ENCODE measurements at places on chromosomes 3 and 15.

GRCh38 chr3:5891711-5892110 is 704.2 kb downstream of the EDEM1 start:
- DNase-seq, result no peak

GRCh38 chr3:38782148-38782547 is 33.9 kb downstream of the SCN10A start:
- no peak for DNase-seq

DNA sequence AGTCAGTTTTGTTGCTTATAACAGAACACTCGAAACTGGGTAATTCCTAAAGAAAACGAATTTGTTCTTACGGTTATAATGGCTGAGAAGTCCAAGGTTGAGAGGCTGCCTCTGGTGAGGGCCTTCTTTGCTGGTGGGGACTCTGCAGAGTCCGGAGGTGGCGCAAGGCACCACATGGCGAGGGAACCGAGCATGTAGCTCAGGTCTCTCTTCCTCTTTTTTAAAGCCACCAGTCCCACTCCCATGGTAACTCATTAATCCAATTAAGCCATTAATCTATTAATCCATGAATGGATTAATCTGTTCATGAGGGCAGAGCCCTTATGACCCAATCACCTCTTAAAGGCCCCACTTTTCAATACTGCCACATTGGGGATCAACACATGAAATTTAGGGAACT is 50.0 kb downstream of the ROPN1B start:
- no peak for DNase-seq

DNA sequence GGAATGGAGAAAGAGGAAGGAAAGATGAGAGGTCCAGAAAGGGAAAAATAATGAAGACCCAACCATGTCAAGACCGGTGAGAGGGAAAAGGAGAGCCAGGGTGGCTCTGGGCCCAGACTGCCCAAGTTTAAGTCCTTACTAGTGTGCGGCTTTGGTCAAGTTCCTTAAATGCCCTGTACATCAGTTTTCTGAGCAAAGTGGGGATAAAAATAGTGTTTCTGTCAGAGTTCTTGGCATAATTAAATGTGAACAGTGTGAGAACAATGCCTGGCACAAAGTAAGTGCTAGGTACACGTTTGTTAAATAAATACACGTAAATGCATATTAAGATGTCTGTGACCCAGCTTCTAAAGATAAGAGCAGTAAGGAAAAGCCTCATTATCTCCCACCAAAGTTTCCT is 23.8 kb downstream of the WWTR1 start:
- no peak for DNase-seq

DNA sequence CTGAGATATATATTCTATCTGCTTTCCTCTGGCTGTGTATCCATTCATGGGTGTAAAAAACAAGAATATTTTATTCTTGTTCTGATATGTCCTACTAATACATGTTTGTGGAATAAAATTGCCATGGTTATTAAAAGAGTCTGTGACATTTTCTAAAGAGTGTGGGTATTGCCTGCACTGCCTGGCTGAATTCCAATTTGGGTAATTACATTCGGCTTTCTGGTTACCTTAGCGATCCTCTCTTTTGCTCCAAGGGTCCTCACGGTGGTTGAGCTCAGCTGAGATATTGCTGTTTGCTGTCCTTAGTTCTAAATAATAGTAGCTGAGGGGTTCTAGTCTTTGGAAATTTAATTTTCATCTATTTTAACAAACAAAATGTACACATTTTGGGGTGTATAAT is 301.4 kb upstream of the DNAJC19 start:
- no peak for DNase-seq

DNA sequence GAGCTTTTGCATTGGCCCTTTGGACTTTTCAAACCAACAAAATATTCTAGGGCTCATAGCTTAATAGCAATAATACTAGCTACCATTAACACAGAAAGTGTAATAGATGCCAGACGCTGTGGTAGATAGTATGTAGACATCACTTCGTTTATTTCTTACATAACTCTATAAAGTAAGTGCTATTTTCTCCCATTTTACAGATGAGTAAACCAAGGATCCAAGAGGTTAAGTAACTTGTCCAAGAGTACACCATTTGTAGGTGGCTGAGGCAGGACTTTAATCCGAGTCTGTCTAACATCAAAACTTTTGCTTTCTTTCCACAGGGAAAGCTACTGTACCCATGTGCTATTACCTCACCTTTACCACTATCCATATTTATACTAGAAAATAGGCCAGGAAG is 12.0 kb downstream of the EID1 start:
- DNase-seq, result no peak

DNA sequence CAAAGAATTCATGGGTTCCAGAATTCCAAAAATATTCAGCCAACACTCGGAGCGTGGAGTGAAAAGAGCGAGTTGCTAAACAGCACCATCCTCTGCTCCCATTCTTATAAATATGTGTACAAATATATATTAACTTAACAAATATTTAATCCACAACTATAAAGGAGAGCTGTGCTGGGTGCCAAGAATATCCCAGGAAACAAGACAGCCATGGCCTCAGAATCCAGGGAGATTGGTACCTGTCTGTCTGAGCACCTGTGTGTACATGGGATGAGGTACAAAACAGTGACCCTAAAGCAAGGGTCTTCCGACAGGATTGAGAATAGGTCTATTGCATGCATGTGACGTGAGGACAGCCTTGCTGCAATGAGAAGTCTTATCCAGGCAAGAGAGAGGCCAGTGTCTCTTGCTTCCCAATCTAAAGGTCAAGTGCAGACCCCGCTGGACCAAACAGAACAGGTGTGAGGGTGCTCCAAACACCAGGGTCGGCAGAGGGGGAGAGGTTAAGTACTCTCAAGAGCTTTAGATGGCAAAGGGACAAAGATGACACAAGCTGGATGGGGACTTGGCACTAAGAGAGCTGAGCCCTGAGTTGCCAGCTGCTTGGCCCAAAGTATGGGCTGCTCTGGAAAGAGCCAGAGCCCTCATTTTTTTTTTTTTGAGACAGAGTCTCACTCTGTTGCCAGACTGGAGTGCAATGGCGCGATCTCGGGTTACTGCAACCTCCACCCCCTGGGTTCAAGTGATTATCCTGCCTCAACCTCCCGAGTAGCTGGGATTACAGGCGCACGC is 36.2 kb downstream of the HOMER2 start:
- no peak for DNase-seq

DNA sequence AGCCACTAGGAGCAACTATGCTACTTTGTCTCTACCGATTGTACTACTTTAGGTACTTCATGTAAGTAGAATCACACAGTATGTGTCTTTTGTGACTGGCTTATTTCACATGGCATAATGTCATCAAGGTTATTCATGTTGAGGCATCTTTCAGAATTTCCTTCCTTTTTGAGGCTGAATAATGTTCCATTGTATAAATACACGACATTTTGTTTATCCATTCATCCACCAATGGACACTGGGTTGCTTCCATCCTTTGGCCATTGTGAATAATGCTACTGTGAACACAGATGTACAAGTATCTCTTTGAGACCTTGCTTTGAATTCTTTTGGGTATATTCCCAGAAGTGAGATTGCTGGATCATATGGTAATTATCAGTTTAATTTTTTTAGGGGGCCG is 29.2 kb downstream of the MYO5A start:
- DNase-seq, result no peak

- DNase-seq, result no peak
Measured at GRCh38 chr3:149612456-149612855, 45.4 kb downstream of the WWTR1 start.

DNA sequence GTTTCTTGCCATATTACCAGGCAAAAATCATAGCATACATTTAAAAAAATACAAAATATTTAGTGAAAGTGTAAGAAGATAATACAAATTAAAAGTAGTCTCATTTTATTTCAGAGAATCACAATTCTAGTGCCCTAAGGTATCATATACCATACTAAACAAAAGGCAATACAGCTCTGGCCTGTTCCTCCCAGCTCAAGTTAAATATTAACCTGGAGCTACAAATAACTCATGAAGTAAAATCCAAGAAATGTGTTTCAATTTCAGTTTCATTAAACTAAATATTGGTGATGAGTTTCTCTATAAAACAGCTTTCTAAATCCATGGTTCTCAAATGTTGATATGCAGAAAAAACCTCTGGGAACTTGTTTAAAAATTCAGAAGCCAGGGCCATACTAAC is 67.7 kb downstream of the INO80 start:
- no peak for DNase-seq

GRCh38 chr3:32897981-32898623 is 53.3 kb upstream of the CCR4 start:
- DNase-seq, result no peak

- no peak for DNase-seq
Measured at GRCh38 chr3:126487151-126487771, 11.6 kb upstream of the ZXDC start.

GRCh38 chr3:194189243-194189791 is 53.4 kb downstream of the HES1 start:
- no peak for DNase-seq

DNA sequence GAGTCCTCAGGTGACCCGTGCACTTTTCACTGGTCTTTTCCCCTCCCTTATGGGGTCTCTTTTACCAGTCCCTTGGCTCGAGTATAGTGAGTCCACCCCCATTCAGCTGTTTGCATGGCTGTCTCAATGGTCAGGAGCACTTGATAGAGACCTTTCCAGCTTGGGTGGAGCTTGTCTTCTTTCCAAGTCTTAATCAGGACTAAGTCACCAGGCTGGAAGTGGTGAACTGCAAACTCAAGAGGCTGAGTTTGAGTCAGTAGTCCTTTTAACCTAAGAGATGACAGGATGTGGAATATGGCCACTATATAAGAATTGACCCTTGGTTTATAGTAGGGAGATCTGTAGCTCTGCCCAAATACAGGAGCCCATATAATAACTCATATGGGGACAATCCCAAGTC is 279.7 kb downstream of the PYDC2 start:
- no peak for DNase-seq

- DNase-seq, result no peak
Measured at GRCh38 chr15:94168250-94168649, 63.1 kb upstream of the MCTP2 start.
